ENCODE measurements at places on chromosomes 6 and 20.

DNA sequence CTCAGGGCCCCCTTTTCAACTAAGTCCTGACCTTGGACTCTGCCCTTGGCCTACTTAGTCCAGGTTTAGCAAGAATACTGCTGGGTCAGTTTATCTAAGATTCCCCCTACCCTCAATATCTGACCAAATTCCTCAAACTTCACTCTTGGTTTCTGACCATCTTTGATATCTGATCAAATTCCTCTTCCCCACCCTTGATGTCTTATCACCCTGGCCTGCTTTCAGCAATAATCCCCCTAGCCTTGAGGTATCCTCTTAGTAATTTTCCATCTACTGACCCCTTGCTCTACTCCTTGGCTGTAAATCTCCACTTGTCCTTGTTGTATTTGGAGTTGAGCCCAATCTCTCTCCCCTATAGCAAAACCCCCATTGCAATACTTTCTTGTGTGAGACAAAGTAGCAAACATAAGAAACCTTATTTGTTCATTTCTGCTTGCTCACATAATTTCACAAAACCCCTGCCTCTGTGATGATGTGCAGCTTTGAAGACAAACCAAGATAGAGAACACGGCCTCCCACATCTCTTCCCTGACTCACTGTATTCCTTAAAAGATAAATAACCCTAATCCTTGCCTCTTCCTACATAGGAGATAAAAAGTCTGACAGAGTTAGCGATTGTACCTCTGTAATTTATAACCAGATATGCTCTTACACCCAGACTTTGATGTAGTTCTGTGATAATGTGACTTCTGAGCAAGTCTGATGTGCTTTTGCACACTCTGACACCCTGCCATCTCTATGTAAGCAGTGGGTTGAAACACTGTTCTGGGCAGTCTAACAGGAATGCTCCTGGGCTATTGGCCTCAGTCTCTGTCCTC lies 13.8 kb upstream of the IYD start:
- DNase-seq: no peak

DNA sequence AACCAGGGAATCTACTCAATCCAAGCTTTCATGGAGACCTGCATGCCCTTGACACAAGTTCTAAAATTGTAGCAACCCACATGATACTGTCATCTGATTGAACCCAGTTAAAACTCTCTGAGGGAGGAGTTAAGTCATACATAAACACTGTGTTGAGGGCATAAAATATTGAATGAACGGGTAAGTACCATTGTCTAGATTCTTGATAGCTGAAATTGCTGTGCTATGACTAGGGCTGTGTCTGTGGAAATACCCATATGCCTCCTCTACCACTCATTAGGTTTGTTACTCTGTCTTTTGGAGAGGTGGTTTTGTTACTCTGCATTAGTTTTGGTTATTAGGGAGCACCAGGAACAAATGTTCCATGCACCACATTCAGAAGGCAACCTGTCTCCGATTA lies 7.6 kb downstream of the ENPP4 start:
- DNase-seq: no peak

DNA sequence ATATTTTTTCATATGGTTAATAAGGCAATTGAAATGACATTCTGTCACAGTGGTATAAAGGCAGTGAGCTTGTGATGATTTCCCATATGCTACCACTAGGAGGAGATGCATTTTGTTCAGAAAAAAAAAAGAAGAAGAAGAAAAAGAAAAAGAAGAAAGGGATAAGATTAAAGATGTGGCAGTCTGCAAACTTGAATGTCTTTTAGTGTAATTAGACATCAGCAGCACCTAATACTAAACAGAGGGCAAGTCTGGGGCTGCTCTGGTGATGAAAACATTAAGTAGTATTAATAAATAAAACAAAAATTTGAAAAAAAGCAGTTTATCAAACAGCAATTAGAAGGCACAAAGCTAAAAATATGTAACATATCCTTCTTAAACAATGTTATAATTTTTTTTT lies 95.4 kb upstream of the DEFB112 start:
- no peak for DNase-seq

DNA sequence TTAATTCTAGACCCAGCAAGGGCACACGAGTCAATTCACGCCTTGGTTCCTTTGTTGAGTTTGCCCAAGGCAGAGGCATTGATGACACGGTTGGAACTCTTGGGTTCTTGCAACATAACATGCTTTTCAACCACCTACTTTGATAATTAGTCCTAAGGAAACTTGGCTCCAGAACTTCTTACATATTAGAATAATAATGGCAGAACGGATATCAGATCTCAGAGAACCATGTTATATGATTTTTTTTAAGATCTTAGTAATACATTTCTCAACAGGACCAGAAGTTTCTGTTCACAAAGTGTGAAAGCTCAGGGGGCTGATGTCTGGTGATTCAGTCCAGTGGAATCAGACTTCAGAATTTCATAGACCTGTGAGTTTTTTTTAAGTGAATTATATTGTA lies 19.2 kb downstream of the SPTLC3 start:
- DNase-seq: no peak

- no peak for DNase-seq
These were observed 27.4 kb upstream of the NOP56 start for GRCh38 chr20:2625062-2625461.

GRCh38 chr20:57940868-57941522 lies 231.2 kb upstream of the PMEPA1 start:
- no peak for DNase-seq

DNA sequence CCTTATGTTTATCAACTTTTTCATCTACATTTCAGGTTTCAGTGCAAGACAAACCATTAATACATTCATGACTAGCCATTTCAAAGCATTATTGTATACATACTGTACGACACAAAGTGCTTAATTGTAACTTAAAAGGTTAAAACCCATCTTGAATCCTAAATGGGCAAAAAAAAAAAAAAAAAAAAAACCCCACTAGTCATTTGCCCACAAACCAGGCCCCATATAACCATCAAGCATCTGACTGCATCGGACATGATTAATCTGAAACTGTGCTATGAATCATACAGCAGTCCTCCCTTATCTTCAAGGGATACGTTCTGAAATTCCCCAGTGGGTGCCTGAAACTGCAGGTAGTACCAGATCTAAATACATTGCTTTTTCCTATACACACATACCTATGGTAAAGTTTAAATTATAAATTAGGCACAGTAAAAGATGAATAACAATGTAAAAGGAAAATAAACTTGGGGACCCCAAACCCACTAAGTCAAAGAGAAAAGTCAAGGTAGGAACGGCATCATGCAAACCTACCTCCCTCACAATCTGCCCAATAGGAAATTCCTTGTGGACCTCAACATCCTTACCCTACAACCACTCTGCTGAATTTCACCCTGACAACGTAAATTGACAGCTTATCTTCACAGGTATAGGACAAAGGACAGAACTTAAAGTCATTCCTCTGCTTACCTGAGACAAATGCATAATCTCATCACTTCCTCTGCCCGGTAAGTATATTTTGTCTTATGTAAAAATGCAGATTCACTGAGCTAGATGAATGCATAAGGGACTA lies 14.3 kb downstream of the B4GALT5 start:
- DNase-seq: no peak

- no peak for DNase-seq
These were observed 151.8 kb downstream of the ARID1B start for GRCh38 chr6:156928972-156929371.

- DNase-seq: no peak
These were observed 259.6 kb downstream of the ZFAND3 start for GRCh38 chr6:38079107-38079506.

- no peak for DNase-seq
These were observed 7.7 kb upstream of the PTPRA start for GRCh38 chr20:2865630-2866029.

GRCh38 chr20:46816886-46817638 lies 77.6 kb upstream of the EYA2 start:
- no peak for DNase-seq

DNA sequence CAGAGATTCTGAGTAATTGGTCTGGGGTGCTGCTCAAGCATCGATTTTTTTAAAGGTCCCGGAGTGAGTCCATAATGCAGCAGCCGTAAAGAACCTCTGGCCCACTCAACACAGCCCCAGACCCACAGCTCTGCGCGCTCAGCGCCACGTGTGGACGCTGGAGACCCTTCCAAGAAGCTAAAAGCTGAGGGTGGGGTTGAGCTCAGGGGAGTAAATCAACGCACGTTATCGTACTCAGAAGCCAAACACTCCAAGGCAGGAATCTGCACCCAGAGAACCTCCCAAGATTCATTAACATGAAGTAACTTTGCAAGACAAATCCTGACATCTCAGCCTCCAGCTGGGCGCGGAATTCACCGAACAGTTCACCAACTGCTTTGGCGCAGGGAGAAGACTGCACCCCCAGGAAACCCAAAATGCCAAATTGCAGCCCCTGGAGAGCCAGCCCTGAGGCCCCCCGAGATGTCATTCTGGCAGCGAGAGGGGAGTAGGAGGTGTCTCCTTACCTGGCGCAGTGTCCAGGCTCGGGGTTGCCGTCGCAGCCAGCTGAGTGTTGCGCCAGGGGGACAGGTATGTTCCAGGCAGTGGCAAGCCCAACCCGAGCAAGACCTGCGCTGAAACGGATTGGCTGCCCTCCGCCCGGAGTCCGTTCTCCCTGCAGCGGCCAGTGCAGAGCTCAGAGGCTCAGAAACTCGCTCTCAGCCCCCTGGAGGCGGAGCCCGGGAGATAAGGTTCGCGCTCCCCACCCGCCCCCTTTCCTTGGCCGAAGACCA lies at the start of gene COL21A1:
Gene COL21A1, minus strand, starts transcription at position 700 of the 773 bp plus-strand sequence. CDS start 64,962 bp downstream, outside the sequence.
- no peak for DNase-seq

DNA sequence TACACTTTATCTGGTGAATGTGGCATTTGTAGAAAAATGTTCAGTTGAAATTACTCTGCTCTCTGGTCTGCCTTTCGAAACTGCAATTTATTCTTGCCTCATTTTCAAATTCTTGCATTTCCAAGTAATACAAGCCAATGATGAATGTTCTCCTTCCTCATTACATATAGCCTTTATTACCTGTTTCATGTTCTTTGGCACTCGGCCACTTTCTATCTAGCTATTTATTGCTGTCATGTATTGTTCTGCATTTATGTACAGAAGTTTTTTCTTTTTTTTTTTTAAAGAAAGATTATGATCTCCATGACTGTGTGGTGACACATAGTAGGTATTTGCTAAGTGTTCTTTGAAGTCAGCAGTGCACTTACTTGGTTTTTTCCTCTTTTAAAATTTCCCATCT lies 261.4 kb downstream of the ZFAND3 start:
- DNase-seq: no peak

DNA sequence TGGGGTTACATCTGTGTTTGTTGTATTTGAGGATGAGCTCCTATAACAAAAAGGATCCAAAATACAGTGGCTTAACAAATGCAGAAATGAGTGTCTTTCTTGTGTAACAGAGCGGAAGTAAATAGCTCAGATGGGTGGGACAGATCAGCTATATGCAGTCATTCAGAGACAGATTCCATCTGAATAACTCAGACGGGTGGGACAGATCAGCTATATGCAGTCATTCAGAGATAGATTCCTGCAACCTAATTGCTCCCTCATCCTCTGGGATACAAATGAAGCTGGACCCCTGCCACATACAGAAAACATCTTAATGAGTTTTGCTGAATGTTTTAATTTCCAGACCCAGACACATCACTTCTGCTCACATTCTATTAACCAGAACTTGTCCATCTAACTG lies 332.3 kb downstream of the BCKDHB start:
- DNase-seq: no peak

DNA sequence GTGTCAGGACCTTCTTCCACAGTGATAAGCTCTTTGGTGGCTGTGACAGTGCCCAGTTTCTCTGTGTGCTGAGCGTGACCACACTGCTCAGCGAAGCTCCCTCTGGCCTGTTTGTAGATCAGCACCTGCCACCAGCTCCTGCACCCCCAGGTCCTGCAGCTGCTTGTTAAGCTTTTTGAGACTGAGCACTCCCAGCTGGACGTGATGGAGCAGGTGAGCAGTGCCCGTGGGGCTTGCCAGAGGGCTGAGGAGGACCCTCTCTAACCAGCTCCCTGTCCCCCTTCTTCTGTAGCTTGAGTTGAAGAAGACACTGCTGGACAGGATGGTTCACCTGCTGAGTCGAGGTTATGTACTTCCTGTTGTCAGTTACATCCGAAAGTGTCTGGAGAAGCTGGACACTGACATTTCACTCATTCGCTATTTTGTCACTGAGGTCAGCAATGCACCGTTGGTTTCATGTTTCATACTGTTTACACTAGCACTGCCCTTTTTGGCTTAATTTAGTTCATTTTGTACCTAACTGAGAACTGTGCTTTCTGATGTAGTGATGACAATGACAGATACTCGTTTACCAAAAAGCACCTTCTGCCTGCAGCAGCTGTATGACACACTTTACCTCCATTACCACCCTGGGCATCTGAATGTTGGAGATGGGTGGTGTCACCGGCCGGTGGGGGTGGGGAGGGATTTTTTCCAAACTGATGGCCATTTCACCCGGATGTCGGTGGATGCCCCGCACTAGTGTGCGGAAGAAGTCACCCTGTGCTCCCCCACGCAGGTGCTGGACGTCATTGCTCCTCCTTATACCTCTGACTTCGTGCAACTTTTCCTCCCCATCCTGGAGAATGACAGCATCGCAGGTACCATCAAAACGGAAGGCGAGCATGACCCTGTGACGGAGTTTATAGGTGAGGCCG lies 12.5 kb downstream of the NELFCD start:
- no peak for DNase-seq

DNA sequence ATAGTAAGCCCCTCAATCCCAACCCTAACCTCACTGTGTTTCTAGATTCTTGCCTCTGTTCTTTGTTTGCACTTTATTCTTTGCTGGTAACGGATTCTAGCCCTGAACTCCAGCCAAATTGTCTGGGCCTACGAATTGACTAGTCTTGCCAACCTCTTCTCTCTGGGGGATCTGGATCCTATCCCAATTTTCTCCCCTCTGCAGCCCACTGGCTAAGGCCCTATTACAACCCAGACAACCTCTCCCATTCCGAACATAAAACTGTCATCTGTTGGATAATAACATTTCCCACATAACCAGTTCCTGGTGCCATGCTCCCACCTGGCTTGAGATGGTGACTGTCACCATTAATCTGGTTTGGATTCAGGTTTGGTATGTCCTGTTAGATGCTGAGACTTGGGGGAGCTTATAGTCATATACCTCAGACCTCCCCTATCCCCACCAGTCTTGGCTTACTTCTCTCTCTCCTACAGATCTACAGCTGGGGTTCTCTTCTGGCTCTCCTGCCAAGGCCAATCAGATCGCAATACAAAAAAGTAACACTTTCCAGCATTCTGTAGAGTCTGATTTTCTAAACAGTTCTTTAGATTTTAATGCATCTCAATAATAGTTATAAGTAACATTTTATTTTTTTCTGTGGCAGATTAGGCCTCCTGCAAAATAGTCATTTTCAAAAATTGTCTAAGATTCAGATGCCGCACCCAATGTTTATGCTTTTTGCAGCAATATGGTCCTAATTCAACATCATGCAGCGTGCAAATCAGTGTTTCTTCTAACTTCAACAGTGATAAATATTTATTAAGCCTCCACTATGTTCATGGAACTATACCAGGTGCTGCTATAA lies 29.8 kb upstream of the AHI1 start:
- DNase-seq: no peak

GRCh38 chr20:62179162-62179504 lies 3.7 kb upstream of the MTG2 start:
- no peak for DNase-seq
